ENCODE measurements at places on chromosomes 2 and 18. TPM values are rescaled to one million over a fixed set of nuclear protein-coding genes. Genes with fewer than 3 reads are reported as not detected.

CD8B gene
- not detected for total RNA-seq

FER1L5 gene
- total RNA-seq = 0.78 TPM

UGT1A4 gene
- total RNA-seq = not detected

GKN1 gene
- total RNA-seq = not detected

PDE11A gene
- 0.50 TPM for total RNA-seq

PPM1B gene
- total RNA-seq = 15.1 TPM

DNAH6 gene
- 0.13 TPM for total RNA-seq

HOXD9 gene
- not detected for total RNA-seq

MRPL30 gene
- total RNA-seq = 37.1 TPM

GAD1 gene
- 0.07 TPM for total RNA-seq

UCN gene
- 0.85 TPM for total RNA-seq

PTRHD1 gene
- 15.2 TPM for total RNA-seq

SERPINB4 gene
- total RNA-seq = not detected

CPO gene
- total RNA-seq = not detected

RAX gene
- not detected for total RNA-seq

SERPINB3 gene
- total RNA-seq = 0.07 TPM

IL36G gene
- not detected for total RNA-seq

GPR55 gene
- total RNA-seq = not detected

ALKAL2 gene
- not detected for total RNA-seq

TMEM37 gene
- not detected for total RNA-seq

DLGAP1 gene
- total RNA-seq = 0.53 TPM

TXNL1 gene
- 43.4 TPM for total RNA-seq

METAP1D gene
- 7.3 TPM for total RNA-seq

FAM161A gene
- total RNA-seq = 1.6 TPM

GALNT5 gene
- 146 TPM for total RNA-seq

MPPE1 gene
- total RNA-seq = 32.6 TPM

IGFBP5 gene
- total RNA-seq = 1,272 TPM

ARHGAP28 gene
- 0.03 TPM for total RNA-seq

Measured in smooth muscle cell of the pulmonary artery (primary cell).